ENCODE measurements at places on chromosomes 2 and 18.

- DNase-seq: no peak
These were observed 85.9 kb upstream of the NFATC1 start for GRCh38 chr18:79309614-79310358.

DNA sequence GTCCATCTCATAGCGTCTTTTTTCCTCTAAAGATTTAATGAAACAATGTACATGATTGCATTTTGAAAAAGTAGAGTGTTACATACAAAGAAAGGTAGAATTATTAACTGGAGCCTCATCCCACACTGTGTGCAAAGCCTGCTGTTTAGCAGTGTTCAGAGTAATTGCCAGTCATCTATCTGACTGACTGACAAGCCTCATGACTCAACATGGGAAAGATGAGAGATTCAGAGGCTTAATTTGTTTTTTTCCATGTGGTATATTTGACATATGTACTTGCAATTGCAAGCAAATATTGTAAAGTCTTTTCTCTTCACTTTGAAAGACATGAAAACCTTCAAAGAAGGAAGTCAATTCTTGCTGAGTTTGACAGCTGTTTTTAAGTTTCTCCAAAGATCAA lies 14.7 kb downstream of the PCARE start:
- no peak for DNase-seq

GRCh38 chr18:11322716-11323115 lies 173.3 kb upstream of the PIEZO2 start:
- DNase-seq: no peak

DNA sequence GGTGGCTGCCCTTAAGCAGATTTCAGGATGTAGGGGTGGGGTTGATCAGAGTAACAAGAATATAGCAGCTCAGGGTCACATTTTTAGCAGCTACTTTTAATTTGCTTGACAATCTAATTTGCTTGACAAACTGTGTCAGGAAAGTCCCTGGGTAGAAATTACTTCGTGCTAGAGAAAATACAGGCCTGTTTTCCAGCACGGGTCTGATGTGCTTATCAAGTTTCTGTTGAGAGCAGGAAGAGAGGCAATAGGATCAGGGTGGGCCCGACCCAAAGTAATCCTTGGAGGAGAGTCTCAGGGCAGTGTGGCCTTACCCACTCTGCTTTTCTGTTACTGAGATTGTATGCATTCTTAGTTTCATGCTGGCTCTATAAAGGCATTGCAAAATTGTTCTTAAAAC lies 221.5 kb downstream of the TSN start:
- DNase-seq: no peak

DNA sequence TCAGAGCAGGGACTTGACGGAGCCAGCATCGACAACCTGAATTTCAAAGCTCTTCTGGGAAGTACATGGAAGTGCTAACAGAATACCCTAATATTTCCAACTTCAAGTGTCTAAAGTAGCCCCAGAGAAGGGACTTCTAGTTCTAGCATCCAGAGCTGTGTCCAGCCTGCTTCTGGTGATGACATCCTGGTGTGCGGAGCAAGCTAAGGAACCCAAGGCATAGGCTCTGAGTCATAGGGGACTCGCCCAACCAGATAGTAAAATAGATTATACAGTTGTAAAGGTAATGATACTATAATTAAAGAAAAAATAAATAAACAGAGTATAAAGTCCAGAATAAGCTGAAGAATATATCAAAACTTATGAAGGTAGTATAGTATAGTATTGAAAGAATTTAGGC lies 108.1 kb upstream of the SERPINE2 start:
- DNase-seq: no peak

GRCh38 chr2:27779417-27780055 lies 8.0 kb downstream of the MRPL33 start:
- DNase-seq: no peak

DNA sequence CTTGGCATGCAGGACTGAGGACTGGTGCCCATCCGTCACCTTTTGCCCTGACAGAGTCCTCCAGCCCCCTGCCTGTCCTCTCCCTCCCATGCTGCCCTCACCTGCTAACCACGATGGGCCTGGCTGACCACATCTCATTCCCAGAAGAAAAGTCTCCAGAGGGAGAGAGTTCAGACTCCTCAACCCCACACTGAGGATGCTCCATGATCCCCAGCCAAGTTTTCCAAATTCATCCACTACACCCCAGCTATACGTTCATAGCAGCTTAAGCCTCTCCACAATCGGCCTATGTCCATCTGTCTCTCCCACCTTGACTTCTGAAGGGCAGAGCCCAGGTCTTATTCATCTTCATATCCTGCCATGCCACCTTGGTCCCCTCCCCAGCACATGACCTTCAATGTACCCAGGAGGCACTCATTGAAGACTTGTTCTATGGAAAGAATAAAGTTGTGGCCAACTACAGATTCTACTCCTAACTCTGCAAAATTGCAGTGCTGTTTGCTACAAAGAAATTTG lies 115.6 kb upstream of the ID2 start:
- DNase-seq: no peak
